GF-D8 (cell line): ENCODE measurements at places on chromosomes 1 and 21.

- no peak for DNase-seq
Observed at GRCh38 chr1:45574105-45574626, 9.7 kb upstream of the NASP start.

DNA sequence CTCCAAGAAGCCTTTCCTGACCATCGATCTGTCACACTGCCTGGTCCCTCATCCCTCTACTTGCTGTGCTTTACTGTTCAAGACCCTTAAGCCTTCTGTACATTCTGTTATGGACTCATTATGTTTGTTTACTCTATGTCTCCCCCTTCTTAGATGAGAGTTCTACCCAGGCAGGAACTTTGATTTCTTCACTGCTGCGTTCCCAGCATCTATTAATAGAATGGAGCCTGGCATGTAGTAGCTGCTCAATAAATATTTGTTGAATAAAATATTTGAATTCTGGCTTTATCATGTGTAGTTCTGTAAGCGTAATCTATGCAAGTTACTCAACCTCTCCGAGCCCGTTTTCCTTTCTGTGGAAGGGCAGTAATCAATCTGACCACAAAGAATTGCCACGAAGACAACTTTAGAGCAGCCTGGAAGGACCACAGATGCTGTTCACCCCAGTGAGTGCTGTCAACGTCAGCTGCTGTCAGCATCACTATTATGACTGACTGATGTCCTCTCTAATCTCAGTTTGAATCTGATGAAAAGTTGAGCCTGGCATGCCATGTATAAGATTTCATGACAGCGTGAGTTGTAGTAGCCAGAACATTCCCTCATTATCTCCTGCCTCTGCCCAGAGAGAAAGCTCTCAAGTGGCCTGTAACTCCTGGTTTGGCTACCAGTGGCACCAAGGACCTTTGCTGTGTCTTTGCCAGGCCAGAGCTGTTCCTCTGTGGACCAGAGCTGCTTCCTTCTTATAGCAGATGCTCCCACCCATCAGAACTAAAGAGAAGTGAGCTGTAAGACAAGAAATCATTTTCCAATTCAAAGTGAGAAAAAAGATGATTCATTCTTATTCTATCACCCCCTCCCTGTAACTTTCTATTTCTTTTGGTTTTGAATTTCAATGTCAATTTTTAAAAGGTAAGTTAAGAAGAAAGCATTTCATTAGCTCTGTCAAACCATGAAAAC is 94.5 kb downstream of the PRDM2 start:
- no peak for DNase-seq

GRCh38 chr1:235127203-235127602 is 1.4 kb downstream of the TOMM20 start:
- DNase-seq, result no peak

DNA sequence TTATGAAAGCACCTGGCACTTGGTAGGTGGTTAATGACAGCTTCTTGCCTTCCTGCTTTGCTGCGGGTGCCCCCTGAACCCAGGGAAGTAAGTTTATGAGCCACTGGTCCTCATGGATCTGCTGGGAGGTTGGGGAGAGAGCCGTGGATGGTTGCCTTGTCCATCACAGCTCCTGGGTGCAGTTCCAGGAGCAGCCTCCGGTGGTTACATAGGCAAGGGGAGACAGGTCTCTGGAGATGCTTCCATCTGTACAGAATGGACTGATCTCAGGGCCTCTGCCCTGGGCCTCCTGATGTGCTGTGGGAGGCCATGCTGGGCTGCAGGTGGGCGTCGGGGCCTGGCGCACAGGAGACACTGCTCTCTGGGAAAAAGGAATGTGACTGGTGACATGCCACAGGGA is 31.6 kb upstream of the ARHGEF10L start:
- no peak for DNase-seq

- DNase-seq, result peak; percentile 31
Observed at GRCh38 chr1:108043707-108044106, 78.7 kb upstream of the VAV3 start.

- no peak for DNase-seq
Observed at GRCh38 chr1:154414606-154415005, 9.5 kb downstream of the IL6R start.

- no peak for DNase-seq
Observed at GRCh38 chr1:97097404-97097925, 375.9 kb downstream of the PTBP2 start.

- no peak for DNase-seq
Observed at GRCh38 chr1:28893403-28894102, 20.8 kb upstream of the EPB41 start.

- no peak for DNase-seq
Observed at GRCh38 chr1:194568610-194569009, 1382.2 kb upstream of the B3GALT2 start.

DNA sequence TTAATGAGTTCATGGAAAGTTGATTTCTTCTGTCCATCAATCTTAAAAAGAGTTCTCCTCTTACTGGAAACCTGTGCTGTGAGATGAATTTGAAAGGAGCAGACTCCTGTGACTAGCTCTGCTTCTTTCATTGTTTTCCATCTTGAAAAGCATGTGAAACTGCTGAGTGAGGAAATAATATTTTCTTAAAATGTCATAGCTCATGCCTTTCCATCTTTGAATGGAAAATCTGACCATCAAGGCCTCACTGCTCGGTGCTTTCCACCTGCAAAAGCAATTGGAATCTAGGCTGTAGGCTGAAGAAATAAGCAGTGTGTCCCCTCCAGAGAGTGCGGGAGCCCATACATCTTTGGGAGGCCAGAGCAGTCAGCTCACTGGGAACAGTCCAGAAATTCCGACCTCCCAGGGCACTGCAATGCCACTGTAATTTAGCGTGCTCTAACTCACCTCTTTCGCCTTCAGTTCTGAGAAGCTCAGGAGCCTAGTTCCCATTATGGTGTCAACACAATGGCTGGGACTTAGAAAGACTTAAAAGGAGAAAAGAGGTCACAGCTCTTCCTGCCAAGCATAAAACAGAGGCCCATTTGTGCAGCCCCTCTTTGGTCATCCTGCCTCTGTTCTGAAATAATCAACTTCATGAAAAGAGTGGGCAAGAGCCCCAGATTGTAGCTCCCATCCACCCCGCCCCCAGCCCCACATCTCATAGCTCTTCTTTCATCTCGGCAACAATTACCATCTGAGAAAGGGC is 50.4 kb upstream of the F3 start:
- DNase-seq, result no peak

DNA sequence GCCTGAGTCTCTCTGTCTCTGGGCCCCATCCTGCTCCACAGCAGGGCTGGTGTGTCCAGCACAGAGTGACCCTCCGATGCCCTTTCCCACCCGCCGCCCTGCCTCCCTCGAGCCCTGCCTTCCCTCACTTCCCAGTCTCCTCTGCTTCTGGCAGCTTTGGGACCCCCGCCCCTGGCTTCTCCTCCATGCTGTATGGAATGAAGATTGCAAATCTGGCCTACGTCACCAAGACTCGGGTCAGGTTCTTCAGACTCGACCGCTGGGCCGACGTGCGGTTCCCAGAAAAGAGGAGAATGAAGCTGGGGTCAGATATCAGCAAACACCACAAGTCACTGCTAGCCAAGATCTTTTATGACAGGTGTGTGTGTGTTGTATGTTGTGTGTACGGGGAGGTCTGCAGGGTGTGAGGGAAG is 14.3 kb downstream of the MOV10 start:
- DNase-seq, result no peak

- peak; percentile 55 for DNase-seq
Observed at GRCh38 chr1:35505911-35506798, 51.0 kb downstream of the KIAA0319L start.

GRCh38 chr21:44757731-44758130 is 43.9 kb downstream of the UBE2G2 start:
- no peak for DNase-seq

DNA sequence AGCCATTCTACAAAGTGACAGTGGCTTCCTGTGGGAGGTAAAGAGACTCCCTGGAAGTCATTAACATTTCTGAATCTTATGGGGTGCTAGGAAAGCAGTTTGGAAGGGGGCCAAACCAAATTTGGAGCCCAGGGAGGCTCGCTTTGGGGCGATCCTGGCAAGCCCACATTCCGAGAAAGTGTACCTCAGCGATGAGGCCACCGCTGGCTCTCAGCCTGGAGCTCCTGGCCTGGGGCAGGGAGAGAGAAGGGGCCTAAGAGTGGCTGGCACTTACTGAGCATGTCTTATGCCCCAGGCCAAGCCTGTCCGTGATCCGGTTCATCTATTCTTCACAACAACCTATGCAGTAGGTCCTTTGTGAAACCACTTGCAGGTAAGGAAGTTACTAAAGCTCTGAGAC is 98.8 kb downstream of the CCDC185 start:
- no peak for DNase-seq

- DNase-seq, result no peak
Observed at GRCh38 chr21:36072453-36073162, 2.8 kb downstream of the CBR1 start.

GRCh38 chr1:4652631-4653327 is 1.6 kb upstream of the AJAP1 start:
- no peak for DNase-seq

- no peak for DNase-seq
Observed at GRCh38 chr1:63669151-63669961, 76.1 kb downstream of the PGM1 start.

DNA sequence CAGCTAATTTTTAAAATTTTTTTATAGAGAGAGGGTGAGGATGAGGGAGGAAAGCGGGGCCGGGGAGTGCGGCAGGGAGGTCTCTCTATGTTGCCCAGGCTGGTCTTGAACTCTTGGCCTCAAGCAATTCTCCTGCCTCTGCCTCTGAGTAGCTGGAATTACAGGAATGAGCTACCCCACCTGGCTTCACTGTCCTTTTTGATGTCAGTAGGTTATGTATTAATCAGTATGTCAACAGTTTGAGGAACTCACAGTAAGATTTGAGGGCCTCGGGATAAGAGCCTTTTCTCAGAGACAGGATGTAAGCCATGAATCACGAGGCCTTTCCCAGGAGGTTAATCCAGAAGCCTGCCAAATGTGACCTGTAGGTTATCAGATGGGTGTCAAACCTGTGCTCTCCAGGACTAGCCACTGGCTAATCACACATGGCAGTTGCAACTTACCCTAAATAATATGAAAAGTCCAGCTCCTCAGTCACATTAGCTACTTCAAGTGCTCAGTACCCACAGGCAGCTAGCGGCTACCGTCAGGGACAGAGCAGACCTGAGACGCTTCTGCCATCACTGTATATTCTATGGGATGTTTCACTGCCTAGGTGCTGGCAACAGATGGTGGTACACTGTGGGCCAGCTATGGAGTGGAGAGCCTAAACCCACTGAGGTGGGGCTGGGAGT is 33.1 kb downstream of the TRIM67 start:
- no peak for DNase-seq

DNA sequence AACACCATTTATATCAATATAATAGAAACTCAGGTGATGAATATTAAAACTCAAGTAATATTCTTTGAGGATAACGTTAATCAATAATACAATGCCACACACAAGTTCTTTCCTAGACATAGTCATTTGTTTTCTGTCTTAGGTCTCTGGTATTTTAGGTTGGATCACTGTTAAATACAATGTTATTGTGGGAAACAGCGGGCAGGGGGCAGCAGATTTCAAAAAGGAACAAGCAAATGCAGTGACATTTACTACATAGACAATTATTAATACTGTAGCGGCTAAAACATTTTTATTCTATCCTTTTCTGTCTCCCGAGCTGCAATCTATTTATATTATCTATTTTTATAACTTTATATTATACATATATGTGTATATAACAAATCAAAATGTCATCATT is 186.4 kb upstream of the ZNHIT6 start:
- no peak for DNase-seq

- no peak for DNase-seq
Observed at GRCh38 chr1:65260851-65261473, 48.4 kb upstream of the DNAJC6 start.
